ENCODE measurements at places on chromosomes 4 and X. TPM values are rescaled to one million over a fixed set of nuclear protein-coding genes. Genes with fewer than 3 reads are reported as not detected.

Gene ASB11
- total RNA-seq = not detected

Gene BMX
- not detected for total RNA-seq

Gene ATP1B4
- total RNA-seq = not detected

DNA sequence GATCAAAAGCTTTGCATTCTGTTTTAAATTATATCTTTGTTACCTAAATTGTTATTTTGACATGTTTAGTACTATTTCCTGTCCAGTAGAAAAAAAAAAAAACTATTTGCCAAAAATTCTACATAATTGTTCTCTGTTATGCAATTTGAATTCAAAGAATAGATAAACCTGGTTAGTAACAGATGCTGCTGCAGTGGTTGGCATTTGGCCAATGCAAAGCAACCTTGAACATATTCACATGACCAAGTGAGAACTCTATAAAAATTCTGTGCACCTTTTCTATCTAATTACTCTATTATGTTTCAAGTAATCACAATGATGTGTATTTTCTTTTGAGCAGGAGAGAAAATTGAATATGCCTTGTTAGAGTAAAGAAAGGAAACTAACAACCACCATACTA lies 1473.4 kb downstream of the RPA4 start:
- H3K4me1 ChIP-seq = no peaks in the 10 kb centered on the region
- no peak for DNase-seq
- no peaks in the 10 kb centered on the region for H3K36me3 ChIP-seq
- H3K27me3 ChIP-seq = no peaks in the 10 kb centered on the region
- H3K4me3 ChIP-seq = no peak overlapping the region

- no peak overlapping the region for H3K4me3 ChIP-seq
- no peaks in the 10 kb centered on the region for H3K4me1 ChIP-seq
- no peaks in the 10 kb centered on the region for H3K36me3 ChIP-seq
- H3K27me3 ChIP-seq = no peaks in the 10 kb centered on the region
- H3K27ac ChIP-seq = no peak overlapping the region
Measured at GRCh38 chrX:99301990-99302389, 1108.1 kb downstream of the PCDH19 start.

DNA sequence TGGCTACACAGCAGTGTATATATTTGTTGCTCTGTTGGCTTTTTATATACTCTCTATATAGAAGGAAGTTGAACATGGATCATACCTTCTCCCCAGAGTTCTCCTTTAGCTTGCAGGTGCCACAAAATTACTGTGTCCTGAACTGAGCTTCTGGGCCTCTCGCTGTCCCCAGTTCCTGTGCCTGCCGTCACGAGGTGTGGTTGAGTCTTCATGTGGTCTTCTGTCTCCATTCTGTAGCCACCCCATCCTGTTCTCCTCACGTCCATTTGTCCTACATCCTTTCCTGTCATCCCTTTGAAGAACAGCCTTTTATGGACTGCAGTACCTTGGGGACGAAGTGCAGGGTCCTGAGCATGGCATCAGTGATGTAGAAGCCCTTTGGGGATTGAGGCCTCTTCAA lies 14.5 kb downstream of the TMEM131L start:
- H3K4me1 ChIP-seq = peaks cover 74% of the 10 kb centered on the region
- DNase-seq = no peak
- no peaks in the 10 kb centered on the region for H3K27me3 ChIP-seq
- peak overlapping the region; percentile 48 for H3K4me3 ChIP-seq
- peaks cover 5% of the 10 kb centered on the region for H3K36me3 ChIP-seq

DNA sequence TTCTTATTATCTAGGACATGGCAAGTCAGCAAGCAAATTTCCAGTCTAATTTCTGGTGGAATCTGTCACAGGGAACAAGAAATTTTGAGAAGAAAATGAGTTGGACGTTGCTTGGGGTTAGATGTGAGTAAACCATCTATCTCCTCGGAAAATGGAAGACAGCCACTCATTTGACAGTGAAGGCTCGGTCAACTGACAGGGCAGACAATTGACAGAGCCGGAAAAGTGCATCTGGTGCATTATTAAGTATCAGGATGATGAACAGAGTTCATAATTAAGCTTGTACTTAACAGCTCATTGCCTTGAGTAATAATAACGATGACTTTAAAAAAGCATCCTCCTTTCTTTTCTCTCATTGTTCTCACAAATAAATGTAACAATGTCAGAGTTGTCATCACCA lies 168.4 kb downstream of the MAD2L1 start:
- no peaks in the 10 kb centered on the region for H3K36me3 ChIP-seq
- no peak overlapping the region for H3K4me3 ChIP-seq
- no peaks in the 10 kb centered on the region for H3K27me3 ChIP-seq
- H3K27ac ChIP-seq = no peak overlapping the region
- DNase-seq = no peak
- no peaks in the 10 kb centered on the region for H3K4me1 ChIP-seq

GRCh38 chrX:80335062-80335830 lies 85.0 kb upstream of the TENT5D start:
- no peak for DNase-seq
- H3K36me3 ChIP-seq = no peaks in the 10 kb centered on the region
- H3K4me3 ChIP-seq = no peak overlapping the region
- H3K4me1 ChIP-seq = no peaks in the 10 kb centered on the region
- H3K27me3 ChIP-seq = no peaks in the 10 kb centered on the region
- H3K27ac ChIP-seq = no peak overlapping the region

- H3K27me3 ChIP-seq = no peaks in the 10 kb centered on the region
- H3K4me1 ChIP-seq = no peaks in the 10 kb centered on the region
- H3K36me3 ChIP-seq = no peaks in the 10 kb centered on the region
Measured at GRCh38 chrX:68631336-68631735, 16.1 kb upstream of the STARD8 start.

DNA sequence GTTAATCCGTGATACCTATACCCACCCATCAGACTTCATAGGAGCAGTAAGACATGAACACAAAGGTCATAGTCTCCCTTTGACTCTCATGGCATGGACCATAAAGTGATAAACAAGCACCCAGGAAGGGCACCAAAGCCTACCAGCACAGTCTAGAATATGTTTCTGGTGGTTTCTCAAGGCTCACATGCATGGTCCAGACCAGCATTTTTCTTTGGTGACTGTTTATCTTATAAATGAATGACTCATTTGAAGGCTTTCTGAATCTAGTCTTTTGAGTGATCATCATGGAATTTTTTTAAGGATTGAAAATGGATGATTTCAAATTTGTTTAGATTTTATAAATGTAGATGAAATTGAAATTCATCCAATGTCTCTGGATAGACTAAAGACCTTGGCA lies 32.0 kb upstream of the AMELX start:
- H3K36me3 ChIP-seq = no peaks in the 10 kb centered on the region
- H3K27me3 ChIP-seq = peaks cover 6% of the 10 kb centered on the region
- H3K4me3 ChIP-seq = no peak overlapping the region

- no peaks in the 10 kb centered on the region for H3K36me3 ChIP-seq
- DNase-seq = no peak
- H3K27me3 ChIP-seq = no peaks in the 10 kb centered on the region
- H3K27ac ChIP-seq = no peak overlapping the region
- no peak overlapping the region for H3K4me3 ChIP-seq
- no peaks in the 10 kb centered on the region for H3K4me1 ChIP-seq
Measured at GRCh38 chrX:121903961-121904360, 856.6 kb downstream of the GLUD2 start.

DNA sequence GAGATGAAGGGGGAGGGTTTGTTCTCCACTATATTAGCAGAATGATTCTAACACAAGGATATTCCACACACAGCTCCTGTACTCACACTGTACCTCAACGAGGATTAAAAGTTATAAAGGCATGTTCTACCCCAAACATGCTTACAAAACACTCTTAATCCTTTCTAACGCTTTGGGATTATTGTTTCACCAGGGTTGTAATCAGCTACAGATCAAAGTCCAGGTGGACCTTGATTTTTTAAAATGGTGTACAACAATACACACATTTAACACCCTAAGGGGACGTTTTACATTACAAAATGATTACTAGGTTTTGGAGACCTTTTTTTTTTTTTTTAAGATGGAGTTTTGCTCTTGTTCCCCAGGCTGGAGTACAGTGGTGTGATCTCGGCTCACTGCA lies 50.3 kb upstream of the MAP3K15 start:
- H3K27ac ChIP-seq = no peak overlapping the region
- no peaks in the 10 kb centered on the region for H3K27me3 ChIP-seq
- no peak overlapping the region for H3K4me3 ChIP-seq
- H3K36me3 ChIP-seq = no peaks in the 10 kb centered on the region

DNA sequence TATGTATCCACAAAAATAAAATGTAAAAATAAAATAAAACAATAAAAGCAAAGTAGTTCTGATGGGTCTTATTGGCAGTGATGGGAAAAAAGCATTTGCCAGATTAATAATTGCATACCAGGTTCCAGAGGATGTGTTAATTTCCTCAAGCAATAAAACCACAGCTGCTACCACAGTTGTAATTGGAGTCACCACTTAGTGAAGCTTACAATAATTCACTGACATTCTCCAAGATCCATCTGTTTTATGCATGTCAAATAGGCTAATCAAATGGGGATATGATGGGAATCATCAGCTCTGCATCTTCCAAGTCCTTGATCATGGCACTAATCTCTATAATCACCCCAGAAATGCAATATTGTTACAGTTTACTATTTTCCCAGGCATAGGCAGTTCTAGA lies 123.5 kb upstream of the EMCN start:
- H3K36me3 ChIP-seq = peaks cover 9% of the 10 kb centered on the region
- DNase-seq = no peak
- H3K4me1 ChIP-seq = no peaks in the 10 kb centered on the region
- no peak overlapping the region for H3K27ac ChIP-seq
- no peak overlapping the region for H3K4me3 ChIP-seq
- no peaks in the 10 kb centered on the region for H3K27me3 ChIP-seq

- no peaks in the 10 kb centered on the region for H3K4me1 ChIP-seq
- no peak for DNase-seq
- no peak overlapping the region for H3K27ac ChIP-seq
- no peak overlapping the region for H3K4me3 ChIP-seq
- peaks cover 27% of the 10 kb centered on the region for H3K27me3 ChIP-seq
Measured at GRCh38 chrX:101958139-101958538, 26.3 kb upstream of the ZMAT1 start.

GRCh38 chr4:153780876-153781275 lies 8.0 kb downstream of the SFRP2 start:
- H3K36me3 ChIP-seq = no peaks in the 10 kb centered on the region
- H3K4me1 ChIP-seq = no peaks in the 10 kb centered on the region
- H3K4me3 ChIP-seq = no peak overlapping the region
- no peak for DNase-seq

DNA sequence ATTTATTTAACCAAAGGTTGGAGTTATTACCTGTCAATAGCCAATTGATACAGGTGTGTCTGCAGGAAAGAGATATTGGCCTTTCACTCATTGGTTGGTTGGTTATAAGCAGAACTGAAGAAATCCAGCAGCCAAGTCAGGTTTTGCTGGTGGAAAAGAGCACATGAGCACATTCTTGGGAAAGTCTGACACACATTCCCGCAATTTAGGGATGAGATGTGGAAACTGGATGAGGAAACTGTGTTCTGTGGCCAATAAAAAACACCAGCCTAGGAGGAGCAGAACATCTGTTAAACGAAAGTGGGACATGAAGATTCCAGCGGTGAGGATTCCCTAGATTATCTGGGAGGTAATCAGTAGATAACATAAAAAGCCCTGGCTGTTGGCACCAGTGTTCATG lies 567.4 kb upstream of the CPEB2 start:
- H3K36me3 ChIP-seq = no peaks in the 10 kb centered on the region
- H3K4me1 ChIP-seq = no peaks in the 10 kb centered on the region
- H3K27ac ChIP-seq = no peak overlapping the region

DNA sequence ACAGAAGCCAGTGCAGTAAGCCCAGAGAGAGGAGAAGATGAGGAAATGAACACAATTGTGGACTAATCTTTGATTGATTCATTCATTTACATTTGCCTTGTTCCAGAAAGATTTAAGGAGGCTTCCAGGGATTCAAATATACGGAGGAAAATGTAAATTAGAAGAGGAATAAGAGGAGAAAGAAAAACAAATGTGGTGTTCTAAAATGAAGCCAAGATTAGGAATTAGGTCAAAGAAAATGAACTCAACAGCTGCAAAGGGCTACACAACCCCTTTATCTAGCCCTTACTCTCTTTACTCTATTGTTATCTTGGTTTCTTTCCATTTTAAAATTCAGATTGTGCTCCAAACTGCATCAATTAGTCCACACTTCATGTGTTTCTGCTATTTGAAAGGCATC lies 196.8 kb downstream of the SPATA18 start:
- no peaks in the 10 kb centered on the region for H3K27me3 ChIP-seq
- no peaks in the 10 kb centered on the region for H3K4me1 ChIP-seq
- no peak for DNase-seq
- H3K36me3 ChIP-seq = peaks cover 5% of the 10 kb centered on the region

Data from naive thymus-derived CD8-positive, alpha-beta T cell (primary cell).